ENCODE measurements at places on chromosomes 7 and 10. TPM values are rescaled to one million over a fixed set of nuclear protein-coding genes. Genes with fewer than 3 reads are reported as not detected.

GRCh38 chr10:85491652-85492051 is 874.9 kb downstream of the GRID1 start:
- H3K4me1 ChIP-seq, result no peaks in the 10 kb centered on the region
- H3K27me3 ChIP-seq, result no peaks in the 10 kb centered on the region
- no peak overlapping the region for H3K27ac ChIP-seq
- no peak overlapping the region for H3K4me3 ChIP-seq
- DNase-seq, result no peak

The GRID1 gene
- 1.9 TPM for total RNA-seq

GRCh38 chr10:6069081-6069931 is 7.1 kb upstream of the IL2RA start:
- H3K4me3 ChIP-seq, result no peak overlapping the region
- H3K36me3 ChIP-seq, result no peaks in the 10 kb centered on the region
- H3K27me3 ChIP-seq, result peaks cover 2% of the 10 kb centered on the region
- peaks cover 21% of the 10 kb centered on the region for H3K4me1 ChIP-seq
- DNase-seq, result no peak
- H3K27ac ChIP-seq, result no peak overlapping the region

- no peaks in the 10 kb centered on the region for H3K27me3 ChIP-seq
- H3K27ac ChIP-seq, result no peak overlapping the region
- H3K36me3 ChIP-seq, result no peaks in the 10 kb centered on the region
- no peak for DNase-seq
These were observed 1056.8 kb downstream of the SORCS1 start for GRCh38 chr10:106107706-106108105.

The PDE6C gene
- total RNA-seq, result not detected

DNA sequence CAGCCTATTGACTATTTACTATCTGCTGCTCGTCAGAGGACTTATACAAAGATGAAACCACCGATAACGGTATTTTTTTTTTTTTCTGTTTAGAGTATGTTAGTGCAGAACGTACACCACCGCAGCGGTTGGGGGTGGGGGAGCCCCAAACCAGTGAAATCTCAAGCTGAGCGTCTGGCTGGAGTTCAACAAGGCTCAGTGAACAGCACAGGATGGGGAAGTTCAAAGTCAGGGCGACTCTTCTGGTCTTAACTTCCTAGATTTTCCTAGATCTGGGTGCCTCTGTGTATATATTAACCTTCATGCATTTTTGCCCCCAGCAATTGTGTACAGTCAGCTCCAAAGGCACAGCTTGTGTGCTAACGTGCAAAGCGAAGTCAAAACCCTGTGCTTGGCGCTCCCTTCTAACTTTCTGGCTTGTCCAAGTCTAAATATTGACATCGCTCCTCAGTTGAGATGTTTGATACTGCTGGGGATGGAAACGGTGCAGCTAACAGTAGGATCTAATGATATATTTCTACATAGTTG is 1.1 kb downstream of the RHOBTB1 start:
- H3K4me3 ChIP-seq, result peak overlapping the region; percentile 75
- peak overlapping the region; percentile 97 for H3K27ac ChIP-seq
- no peaks in the 10 kb centered on the region for H3K27me3 ChIP-seq
- peak; percentile 89 for DNase-seq
- H3K4me1 ChIP-seq, result peaks cover 3% of the 10 kb centered on the region

The GIMAP8 gene
- total RNA-seq, result 20.9 TPM

DNA sequence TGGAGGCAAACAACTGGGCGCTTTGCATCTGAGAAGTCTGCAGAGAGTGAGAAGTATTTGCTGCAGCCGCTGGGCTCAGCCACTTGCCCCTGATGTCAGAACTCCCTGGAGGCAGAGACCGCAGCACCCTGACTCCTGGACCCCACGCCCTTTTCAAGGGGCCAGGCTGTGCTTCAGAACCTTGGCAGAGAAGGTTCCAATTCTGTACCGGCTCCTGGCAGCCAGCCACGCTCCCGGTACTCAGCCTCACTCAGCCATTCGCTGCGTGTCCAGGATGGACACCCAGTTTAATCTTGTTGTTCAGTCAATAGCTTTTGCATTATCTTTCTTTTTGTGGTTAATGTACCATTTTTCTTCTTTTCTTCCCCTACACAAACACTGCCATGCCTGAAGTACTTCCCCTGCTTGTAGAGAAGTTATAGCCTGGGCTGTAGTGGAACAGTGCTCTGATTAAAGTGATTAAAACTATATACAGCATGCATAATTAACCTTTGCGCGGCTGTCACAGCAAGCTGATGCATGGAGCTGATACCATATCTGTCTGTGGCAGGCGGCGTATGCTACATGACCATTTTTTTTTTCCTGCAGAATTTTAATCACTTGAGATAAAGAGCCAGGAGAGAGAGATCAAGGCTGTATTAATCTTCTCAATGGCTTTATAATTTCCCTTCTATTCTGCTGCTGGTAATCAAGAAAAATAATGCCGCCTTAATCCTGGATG is 578.5 kb downstream of the SDK1 start:
- H3K4me3 ChIP-seq, result no peak overlapping the region
- H3K27me3 ChIP-seq, result no peaks in the 10 kb centered on the region
- no peak overlapping the region for H3K27ac ChIP-seq
- no peaks in the 10 kb centered on the region for H3K36me3 ChIP-seq
- H3K4me1 ChIP-seq, result peaks cover 5% of the 10 kb centered on the region

- no peaks in the 10 kb centered on the region for H3K36me3 ChIP-seq
- no peaks in the 10 kb centered on the region for H3K27me3 ChIP-seq
- peak; percentile 25 for DNase-seq
- peaks cover 6% of the 10 kb centered on the region for H3K4me1 ChIP-seq
These were observed 15.1 kb upstream of the ATE1 start for GRCh38 chr10:121942749-121943416.

The ECHDC3 gene
- total RNA-seq, result 24.9 TPM

The OR6B1 gene
- not detected for total RNA-seq

GRCh38 chr10:121803611-121804010 is 124.2 kb downstream of the ATE1 start:
- H3K27ac ChIP-seq, result no peak overlapping the region
- DNase-seq, result no peak
- no peaks in the 10 kb centered on the region for H3K4me1 ChIP-seq
- H3K27me3 ChIP-seq, result no peaks in the 10 kb centered on the region
- H3K4me3 ChIP-seq, result no peak overlapping the region
- H3K36me3 ChIP-seq, result no peaks in the 10 kb centered on the region

The FAM20C gene
- total RNA-seq, result 17.3 TPM

DNA sequence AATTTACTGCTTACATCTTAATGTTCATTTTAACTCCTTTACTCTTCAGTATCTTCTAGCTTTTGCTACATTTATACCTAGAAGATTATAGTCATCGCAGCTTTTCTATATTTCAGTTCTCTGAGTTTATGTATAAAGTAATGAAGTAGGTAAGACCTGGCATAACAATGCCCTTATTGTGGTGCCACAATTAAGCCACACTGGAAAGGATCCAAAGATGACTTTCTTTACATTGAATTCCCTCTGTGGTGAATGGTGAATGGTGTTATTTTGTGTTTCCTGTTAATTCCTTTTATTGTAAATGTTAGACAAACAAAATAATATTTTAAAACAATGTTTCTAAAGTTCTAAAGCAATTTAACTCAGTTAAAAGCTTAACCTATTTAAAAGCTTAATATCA is 36.2 kb downstream of the SEMA3D start:
- no peak overlapping the region for H3K27ac ChIP-seq
- DNase-seq, result no peak
- H3K4me1 ChIP-seq, result peaks cover 7% of the 10 kb centered on the region
- H3K4me3 ChIP-seq, result no peak overlapping the region

The ZNF117 gene
- 100 TPM for total RNA-seq

Data from lung (tissue), 17 donors.